ENCODE measurements at places on chromosomes 11 and 22.
A peak's percentile ranks its signal among the peaks of the same experiment; 100 is the strongest.

DNA sequence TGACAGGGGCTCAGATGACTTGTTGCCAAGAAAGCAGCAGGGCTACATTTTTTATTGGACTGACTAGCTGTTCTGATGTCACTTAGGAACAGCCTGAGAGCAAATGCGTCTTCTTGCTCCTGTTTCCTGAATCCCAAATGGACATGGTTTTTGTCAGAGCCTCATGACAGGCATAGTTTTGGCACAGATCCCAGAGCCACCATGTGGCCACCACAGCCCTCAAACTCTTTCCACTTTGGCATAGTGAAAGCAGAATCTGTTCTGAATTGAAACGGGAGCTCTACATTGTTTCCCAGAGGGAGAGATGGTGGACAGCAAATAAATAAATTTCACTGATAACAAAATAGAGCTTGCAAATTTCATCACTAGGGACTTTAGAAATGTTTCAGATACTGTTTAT, 222.2 kb downstream of the C11orf87 start:
- peak; percentile 51 for DNase-seq

GRCh38 chr22:43895986-43896645, 4.3 kb upstream of the PNPLA5 start:
- DNase-seq, result no peak

- no peak for DNase-seq
These were observed 56.9 kb upstream of the ARFGAP3 start for GRCh38 chr22:42913874-42914510.

GRCh38 chr11:31651822-31652221, 142.3 kb downstream of the ELP4 start:
- no peak for DNase-seq

DNA sequence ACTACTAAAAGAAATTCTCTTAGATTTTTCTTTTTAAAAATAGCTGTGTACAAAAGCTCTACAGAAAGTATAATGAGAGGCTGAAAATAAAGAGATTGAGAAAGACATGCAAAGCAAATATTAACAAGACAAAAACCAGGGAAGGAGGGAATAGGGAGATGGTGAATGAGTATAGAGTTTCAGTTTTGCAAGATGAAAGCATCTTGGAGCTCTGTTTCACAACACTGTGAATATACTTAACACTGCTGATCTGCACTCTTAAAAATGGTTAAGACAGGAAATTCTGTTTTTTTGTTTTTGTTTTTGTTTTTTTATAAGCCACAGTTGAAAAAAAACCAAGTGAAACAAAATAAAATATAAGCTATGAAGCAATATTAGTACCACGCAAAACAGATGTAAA, 5.5 kb downstream of the TMEM218 start:
- no peak for DNase-seq

GRCh38 chr22:47460176-47460575, 697.7 kb downstream of the TBC1D22A start:
- no peak for DNase-seq

GRCh38 chr11:125750629-125751028, 4.5 kb downstream of the PATE1 start:
- DNase-seq, result no peak

DNA sequence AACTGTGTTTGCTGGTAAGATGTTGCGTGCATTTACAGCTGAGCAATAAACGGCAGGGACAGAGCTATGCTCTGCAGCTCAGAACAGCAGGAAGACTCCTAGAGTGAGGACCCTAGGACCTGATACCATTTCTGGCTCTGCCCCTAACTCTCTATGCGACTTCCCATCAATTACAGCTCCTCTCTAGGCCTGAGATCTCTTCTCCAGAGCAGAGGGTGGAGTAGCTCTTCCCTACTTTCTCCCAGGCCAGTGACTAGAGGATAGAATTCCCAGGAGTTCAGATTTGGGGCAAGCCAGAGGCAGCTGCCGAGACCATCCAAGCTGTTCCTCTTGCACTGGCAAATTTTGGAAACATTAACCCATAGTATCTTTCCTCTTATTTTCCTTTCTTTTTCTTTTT, 12.8 kb upstream of the SCGB1A1 start:
- no peak for DNase-seq

- no peak for DNase-seq
These were observed 1.1 kb upstream of the SERPING1 start for GRCh38 chr11:57596266-57596885.

GRCh38 chr22:39641660-39642310, 71.2 kb downstream of the CACNA1I start:
- no peak for DNase-seq

- DNase-seq, result no peak
These were observed 12.7 kb downstream of the EHF start for GRCh38 chr11:34633640-34633989.

DNA sequence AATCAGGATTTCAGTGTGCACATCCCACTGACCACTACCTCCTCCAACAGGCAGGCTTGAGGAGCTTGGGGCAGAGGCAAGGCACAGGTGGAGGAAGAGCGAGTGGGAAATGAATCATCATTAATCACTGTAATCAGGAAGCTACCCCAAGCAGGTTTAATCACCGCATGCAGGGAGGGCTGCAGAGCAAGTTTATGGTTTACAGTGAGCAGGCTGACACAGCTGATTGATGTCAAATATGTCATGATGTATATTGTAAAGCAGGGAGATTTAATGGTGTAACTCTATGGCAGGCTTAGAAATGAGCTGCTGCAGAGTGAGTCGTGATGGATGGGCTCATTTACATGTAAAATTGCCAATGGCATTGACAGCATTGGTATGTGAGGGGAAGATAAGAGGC, 441.0 kb downstream of the NTM start:
- no peak for DNase-seq

DNA sequence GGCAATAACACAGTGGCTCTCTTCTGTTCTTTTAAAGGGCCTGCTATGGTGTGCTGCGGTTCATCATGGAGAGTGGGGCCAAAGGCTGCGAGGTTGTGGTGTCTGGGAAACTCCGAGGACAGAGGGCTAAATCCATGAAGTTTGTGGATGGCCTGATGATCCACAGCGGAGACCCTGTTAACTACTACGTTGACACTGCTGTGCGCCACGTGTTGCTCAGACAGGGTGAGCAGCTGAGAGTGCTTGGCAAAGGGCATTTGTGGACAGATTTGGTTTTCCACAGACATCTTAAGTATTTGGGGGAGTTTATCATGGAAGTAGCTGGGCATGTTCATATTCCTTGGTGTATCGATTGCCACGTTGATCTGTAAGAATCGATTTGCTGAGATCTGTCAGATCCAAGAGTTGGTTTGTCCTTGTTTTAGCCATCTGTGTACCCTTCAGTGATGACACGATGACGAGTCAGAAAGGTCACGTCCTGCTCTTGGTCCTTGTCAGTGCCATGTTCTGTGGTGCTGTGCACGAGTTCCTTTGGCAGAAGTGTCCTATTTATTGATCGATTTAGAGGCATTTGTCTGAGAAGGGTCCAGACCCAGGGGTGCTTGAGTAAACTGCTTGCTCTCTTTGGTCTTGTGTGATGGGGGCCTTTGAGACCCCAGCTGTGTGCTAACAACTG, 4.8 kb downstream of the RPS3 start:
- DNase-seq, result no peak

DNA sequence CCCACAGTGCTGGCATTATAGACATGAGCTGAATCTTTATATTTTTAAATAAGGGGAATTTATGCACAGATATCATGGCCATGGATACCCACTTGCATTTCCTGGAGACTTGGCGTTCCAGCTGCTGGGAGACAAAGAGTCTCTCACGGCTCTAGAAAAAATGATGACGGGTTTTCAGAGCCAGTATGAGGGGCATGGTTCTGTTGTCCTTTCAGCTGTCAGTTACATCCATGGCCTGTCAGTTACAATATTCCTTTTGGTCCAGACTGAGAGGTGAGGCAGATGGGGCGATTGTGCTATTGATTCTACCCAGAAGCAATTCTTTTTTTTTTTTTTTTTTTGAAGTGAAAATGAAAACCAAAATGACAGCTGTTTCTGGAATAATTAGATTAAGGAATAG, 29.7 kb downstream of the USH1C start:
- DNase-seq, result no peak

DNA sequence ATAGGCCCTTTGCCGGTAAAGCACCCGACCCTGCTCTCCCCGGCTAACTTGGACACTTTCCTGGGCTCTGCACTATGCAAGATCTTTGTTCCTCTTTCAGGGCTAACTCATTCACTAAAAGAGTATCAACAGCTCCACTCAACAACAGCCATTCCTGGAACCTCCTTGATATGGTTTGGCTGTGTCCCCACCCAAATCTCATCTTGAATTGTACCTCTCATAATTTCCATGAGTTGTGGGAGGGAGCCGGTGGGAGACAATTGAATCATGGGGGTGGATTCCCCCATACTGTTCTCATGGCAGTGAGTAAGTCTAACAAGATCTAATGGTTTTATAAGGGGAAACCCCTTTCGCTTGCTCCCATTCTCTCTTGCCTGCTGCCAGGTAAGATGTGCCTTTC, 330.0 kb downstream of the TENM4 start:
- no peak for DNase-seq

DNA sequence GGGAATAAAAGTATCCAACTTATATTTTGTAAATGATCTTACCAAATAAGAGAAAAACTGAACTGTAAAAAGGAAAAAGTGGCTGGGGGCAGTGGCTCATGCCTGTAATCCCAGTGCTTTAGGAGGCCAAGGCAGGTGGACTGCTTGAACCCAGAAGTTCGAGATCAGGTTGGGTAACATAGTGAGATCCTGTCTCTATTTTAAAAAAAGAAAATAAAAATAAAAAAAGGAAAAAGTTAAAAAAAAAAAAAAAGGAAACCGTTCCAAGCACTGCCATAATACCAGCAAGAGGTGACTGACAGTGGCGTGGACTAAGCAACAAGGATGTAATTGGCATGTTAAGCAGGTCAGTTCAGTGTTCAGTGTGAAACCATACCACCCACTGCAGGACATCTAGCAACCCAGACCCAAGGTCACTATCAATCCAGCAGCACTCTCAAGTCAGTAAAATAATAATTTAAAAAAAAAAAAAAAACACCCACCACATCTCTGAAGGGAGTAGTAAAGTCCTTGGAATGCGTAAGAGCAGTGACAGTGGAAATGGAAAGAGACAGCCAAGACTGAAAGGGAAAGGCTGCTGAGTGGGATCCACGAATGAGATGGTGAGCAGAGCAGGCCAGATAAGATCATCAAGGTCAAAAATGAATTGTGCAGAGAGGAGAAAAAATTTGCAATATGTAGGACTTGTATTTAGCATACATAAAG, 43.6 kb downstream of the MAPK1 start:
- DNase-seq, result peak; percentile 51

- DNase-seq, result no peak
These were observed 28.9 kb upstream of the SLC22A12 start for GRCh38 chr11:64561984-64562722.

GRCh38 chr22:35375526-35375925, 5.4 kb upstream of the HMOX1 start:
- no peak for DNase-seq

GRCh38 chr11:108196901-108197300, 25.5 kb downstream of the NPAT start:
- DNase-seq, result no peak

DNA sequence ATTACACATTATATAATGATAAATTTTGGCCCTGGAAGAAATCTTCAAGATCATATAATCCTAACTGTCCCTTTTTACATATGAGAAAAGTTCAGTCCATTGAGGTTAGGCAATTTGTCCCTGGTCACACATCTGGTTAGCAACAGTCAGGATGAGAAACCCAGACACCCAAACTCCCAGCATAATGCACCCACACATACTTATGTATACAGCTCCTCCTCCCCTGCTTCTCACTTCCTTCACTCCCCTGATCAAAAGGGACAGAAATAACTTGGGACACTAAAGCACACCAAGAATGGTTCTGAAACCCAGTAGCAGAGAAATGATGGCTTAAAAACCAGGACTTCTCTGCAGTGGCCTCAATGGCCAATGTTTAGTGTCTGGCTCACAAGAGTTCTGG, 11.1 kb downstream of the NUMA1 start:
- no peak for DNase-seq

DNA sequence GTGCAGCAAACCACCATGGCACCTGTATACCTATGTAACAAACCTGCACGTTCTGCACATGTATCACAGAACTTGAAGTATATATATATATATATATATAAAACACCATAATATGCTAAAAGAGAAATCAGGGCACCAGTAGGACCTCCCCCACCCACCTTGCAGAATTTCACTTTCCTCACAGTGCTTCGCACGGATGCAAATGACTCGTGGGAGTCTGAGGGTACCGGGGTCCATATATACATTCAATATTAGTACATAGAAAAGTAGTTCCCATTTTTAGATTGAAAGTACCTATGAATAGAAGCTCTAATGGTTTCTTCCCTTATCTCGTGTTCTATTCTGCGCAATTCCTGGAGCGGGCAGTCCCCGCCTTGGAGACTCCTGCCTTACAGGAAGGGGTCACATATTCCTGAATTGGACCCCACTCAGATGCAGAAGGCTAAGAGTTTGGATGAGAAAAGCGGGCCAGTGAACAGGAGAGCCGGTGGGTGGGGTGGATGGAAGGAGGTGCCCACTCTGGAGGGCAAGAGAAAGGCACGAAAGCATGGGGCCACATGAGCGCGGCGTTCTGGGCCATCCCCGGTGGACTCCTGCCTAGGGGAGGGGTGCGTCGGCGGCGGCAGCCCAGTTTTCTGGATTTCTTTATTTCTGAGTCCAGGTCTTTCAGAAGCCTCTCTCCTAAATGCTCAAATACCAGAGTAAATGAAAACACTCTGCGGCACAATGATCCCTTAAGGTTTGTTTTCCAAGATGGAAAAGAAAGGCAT, 136.3 kb downstream of the ETS1 start:
- DNase-seq, result no peak

- no peak for DNase-seq
These were observed 3.6 kb upstream of the ARAP1 start for GRCh38 chr11:72755713-72756285.

DNA sequence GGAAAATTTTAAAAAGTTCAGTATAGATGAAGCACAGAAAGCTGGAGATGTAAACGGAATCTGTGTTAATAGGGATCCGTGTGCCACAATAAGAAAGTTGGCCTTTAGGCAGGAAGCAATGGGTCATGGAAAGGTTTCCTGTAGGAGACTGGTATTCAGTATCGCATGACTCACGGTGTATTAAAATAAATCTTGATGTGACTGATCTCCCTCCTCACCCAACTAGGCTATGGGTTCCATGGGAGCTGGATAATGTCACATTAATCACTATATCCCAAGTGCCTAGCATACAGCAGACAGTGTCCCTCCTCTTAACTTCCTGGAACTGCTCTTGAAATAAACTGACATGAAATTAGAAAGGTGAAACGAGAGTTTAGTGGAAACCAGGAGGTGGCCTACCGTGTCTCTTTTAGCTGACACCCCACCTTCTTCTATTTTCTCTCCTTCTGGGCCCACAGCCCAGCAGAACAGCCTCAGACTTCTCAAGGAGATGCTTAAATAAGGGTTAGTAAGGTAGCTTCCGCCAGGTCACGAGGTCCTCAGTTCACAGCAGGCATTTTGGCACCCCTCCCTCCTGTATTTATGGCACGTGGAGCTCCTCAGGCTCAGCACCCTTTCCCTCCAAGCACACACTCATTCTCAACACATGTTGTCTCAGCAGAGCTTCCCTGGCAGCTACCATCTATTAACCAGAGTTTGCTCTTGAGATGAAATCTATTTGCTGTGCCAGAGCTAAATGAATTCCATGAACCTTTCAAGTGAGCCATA, 118.8 kb downstream of the NXPE2 start:
- DNase-seq, result no peak
